ENCODE measurements at places on chromosomes 3 and 15.

GRCh38 chr3:69811452-69812401 is 72.5 kb downstream of the MITF start:
- H3K36me3 ChIP-seq, result no peaks in the 10 kb centered on the region
- no peak overlapping the region for H3K4me3 ChIP-seq
- no peaks in the 10 kb centered on the region for H3K27me3 ChIP-seq

- H3K36me3 ChIP-seq, result no peaks in the 10 kb centered on the region
- no peak for DNase-seq
Observed at GRCh38 chr3:38097446-38098375, 39.2 kb downstream of the ACAA1 start.

GRCh38 chr3:126040386-126040785 is 43.5 kb downstream of the SLC41A3 start:
- no peak overlapping the region for H3K27ac ChIP-seq
- no peaks in the 10 kb centered on the region for H3K4me1 ChIP-seq

DNA sequence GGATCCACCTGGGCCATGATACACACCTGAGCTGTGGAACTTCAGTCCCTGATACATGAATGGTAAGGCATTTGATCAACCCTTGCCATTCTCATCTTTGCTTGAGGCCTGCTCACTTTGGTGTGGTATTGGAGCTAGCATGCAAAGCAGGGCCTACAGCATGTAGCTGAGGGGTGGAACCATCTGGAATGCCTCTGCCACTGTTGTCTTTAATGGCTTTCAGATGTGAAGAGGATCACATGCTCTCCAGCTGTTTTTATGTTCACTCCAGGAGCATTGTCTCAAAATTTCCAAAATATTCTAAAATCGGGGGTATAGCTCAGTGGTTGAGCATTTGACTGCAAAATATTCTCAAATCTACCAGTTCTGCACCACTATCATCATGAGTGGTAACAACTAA is 64.4 kb upstream of the PHLDB2 start:
- H3K36me3 ChIP-seq, result no peaks in the 10 kb centered on the region
- no peaks in the 10 kb centered on the region for H3K27me3 ChIP-seq
- H3K4me3 ChIP-seq, result no peak overlapping the region
- no peaks in the 10 kb centered on the region for H3K4me1 ChIP-seq
- DNase-seq, result no peak
- H3K27ac ChIP-seq, result no peak overlapping the region

GRCh38 chr3:102450976-102451375 is 16.2 kb downstream of the ZPLD1 start:
- no peak for DNase-seq
- H3K36me3 ChIP-seq, result no peaks in the 10 kb centered on the region
- H3K27me3 ChIP-seq, result no peaks in the 10 kb centered on the region

- no peaks in the 10 kb centered on the region for H3K36me3 ChIP-seq
- H3K27me3 ChIP-seq, result no peaks in the 10 kb centered on the region
- no peak overlapping the region for H3K27ac ChIP-seq
- no peak for DNase-seq
- no peaks in the 10 kb centered on the region for H3K4me1 ChIP-seq
- no peak overlapping the region for H3K4me3 ChIP-seq
Observed at GRCh38 chr3:120304616-120305015, 19.6 kb upstream of the GPR156 start.

DNA sequence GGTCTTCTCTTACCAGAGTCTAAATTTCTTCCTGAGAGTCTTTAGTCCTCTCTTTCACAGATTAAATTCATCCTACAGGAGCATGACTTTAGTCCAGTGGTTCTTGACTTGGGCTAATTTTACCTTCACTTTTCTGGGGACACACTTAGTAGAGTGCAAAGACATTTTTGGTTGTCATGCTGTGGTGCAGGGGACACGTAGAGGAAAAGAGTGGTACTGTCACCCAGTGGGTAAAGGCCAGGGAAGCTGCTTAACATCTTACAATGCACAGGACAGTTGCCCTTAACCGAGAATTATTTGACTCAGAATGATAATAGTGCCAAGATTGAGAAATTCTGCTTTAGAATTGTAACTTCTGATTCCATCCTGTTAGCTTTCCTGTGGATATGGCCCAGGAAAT is 772.5 kb upstream of the GRM7 start:
- no peak overlapping the region for H3K4me3 ChIP-seq
- H3K27ac ChIP-seq, result no peak overlapping the region
- no peaks in the 10 kb centered on the region for H3K36me3 ChIP-seq
- no peak for DNase-seq
- no peaks in the 10 kb centered on the region for H3K27me3 ChIP-seq

- H3K4me1 ChIP-seq, result no peaks in the 10 kb centered on the region
- H3K36me3 ChIP-seq, result no peaks in the 10 kb centered on the region
Observed at GRCh38 chr15:100812802-100813201, 66.8 kb upstream of the ALDH1A3 start.

- H3K4me1 ChIP-seq, result peaks cover 3% of the 10 kb centered on the region
- H3K27ac ChIP-seq, result no peak overlapping the region
- no peak overlapping the region for H3K4me3 ChIP-seq
- H3K27me3 ChIP-seq, result no peaks in the 10 kb centered on the region
Observed at GRCh38 chr15:63678393-63678792, 81.2 kb downstream of the FBXL22 start.

GRCh38 chr3:166071-166470 is 30.5 kb upstream of the CHL1 start:
- H3K27me3 ChIP-seq, result no peaks in the 10 kb centered on the region
- DNase-seq, result no peak
- no peak overlapping the region for H3K27ac ChIP-seq
- H3K4me1 ChIP-seq, result no peaks in the 10 kb centered on the region

DNA sequence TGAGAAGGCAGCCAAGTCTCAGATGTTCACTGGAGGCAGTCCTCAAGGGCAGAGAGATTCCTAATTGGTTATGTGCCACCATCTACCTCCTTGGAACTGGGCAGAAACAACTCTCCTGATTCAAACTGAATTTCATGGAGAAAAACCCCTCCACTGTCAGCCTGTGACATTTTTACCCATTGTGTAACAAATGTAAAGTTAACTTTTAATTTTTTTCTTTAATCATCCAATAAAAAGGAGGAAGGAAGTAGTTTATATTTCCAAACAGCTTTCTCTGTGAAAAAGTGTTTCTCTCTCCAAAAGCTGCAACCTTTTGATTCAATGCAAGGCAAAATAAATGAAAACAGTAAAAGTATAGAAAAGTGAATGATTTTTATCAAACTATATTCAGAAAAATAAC is 510 bp upstream of the COLQ start:
- no peak overlapping the region for H3K4me3 ChIP-seq
- DNase-seq, result no peak
- H3K27ac ChIP-seq, result no peak overlapping the region

- H3K4me1 ChIP-seq, result no peaks in the 10 kb centered on the region
- no peak for DNase-seq
- no peak overlapping the region for H3K27ac ChIP-seq
- no peaks in the 10 kb centered on the region for H3K36me3 ChIP-seq
- H3K4me3 ChIP-seq, result no peak overlapping the region
Observed at GRCh38 chr15:81625896-81626295, 251.9 kb upstream of the TMC3 start.

All from colonic mucosa (tissue), 4 donors.